Esophagus (tissue), 2 donors: ENCODE measurements at places on chromosomes 16 and 17. TPM values are rescaled to one million over a fixed set of nuclear protein-coding genes. Genes with fewer than 3 reads are reported as not detected.

AMZ2 gene
- 32.2 TPM for polyA plus RNA-seq

KRTAP1-1 gene
- 0.16 TPM for polyA plus RNA-seq

MYH1 gene
- polyA plus RNA-seq = 0.01 TPM

HOXB4 gene
- polyA plus RNA-seq = 1.8 TPM

TSPAN10 gene
- 0.56 TPM for polyA plus RNA-seq

KCNG4 gene
- not detected for polyA plus RNA-seq

UTS2R gene
- polyA plus RNA-seq = not detected

TMEM132E gene
- polyA plus RNA-seq = 0.02 TPM

TBC1D26 gene
- 0.06 TPM for polyA plus RNA-seq

ZNF750 gene
- polyA plus RNA-seq = 30.2 TPM

RILP gene
- 4.6 TPM for polyA plus RNA-seq

FBF1 gene
- 33.7 TPM for polyA plus RNA-seq

PRR15L gene
- polyA plus RNA-seq = 8.8 TPM

PLCG2 gene
- polyA plus RNA-seq = 4.4 TPM

MYH3 gene
- 3.6 TPM for polyA plus RNA-seq

CASKIN1 gene
- 0.81 TPM for polyA plus RNA-seq
